Activated naive CD4-positive, alpha-beta T cell treated with anti-CD3 and anti-CD28 coated beads, Interleukin-2, amount 10 ng/mL, durations not matched to agents 7 days and 5 days (primary cell): ENCODE measurements at places on chromosomes 4 and X.
A peak's percentile ranks its signal among the peaks of the same experiment; 100 is the strongest.

DNA sequence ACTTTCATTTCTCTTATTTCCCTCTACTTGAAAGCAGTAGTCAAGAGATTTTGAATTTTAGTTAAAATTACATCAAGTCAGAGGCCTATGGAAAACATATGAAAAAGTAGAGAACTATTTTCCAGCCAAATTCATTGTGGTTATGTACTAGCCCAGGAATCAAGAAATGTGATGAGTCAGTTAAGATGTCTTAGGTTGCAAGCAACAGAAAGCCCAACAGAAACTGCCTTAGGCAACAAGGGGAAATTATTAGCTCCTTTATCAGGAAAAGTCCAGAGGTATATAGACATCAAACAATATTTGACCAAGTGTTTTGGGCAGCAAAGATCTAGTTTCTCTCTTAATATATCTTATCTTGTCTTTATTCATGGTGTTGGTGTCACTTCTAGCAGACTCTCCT lies 37.8 kb upstream of the FRMD7 start:
- no peak for DNase-seq

DNA sequence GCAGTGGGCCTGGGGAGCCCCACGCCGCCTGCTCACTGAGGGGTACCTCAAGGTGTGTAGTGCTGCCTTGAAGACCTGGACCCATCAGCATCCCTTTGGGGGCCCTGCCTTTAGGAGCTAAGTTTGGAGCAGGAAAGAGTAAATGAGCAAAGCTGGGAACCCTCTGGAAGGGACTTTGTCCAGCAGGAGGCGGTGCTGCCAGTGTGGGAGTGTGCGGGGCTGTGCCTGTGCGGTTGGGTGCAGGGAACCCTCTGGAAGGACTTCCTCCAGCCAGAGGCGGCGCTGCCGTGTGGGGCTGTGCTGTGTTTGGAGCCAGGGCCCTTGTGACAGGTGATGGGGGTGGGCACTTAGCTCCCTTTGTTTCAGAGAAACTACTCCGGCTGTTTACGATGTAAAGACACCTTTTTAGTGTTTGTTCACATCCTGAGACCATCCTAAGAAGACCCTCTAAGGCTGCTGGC lies 25.8 kb downstream of the RGS12 start:
- DNase-seq, result peak; percentile 20

DNA sequence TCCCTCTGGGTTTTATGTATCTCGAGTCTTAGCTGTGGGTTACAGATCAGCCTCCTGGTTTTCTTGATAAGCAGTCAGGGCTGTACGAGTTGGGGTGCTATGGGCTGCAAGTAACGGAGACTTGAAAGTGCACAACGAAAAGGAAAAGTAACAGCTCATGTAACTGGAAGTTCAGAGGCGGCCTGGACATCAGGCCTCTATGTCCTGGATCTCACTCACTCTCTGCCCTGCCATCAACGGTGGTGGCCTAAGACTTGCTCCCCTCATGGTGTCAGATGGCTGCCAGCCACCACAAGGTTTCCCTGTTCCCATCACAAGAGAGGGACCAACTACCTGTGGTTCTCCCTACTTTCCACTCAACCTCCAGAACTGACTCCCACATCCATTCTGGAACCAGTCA lies 4.8 kb downstream of the PPP2R2C start:
- DNase-seq, result no peak

DNA sequence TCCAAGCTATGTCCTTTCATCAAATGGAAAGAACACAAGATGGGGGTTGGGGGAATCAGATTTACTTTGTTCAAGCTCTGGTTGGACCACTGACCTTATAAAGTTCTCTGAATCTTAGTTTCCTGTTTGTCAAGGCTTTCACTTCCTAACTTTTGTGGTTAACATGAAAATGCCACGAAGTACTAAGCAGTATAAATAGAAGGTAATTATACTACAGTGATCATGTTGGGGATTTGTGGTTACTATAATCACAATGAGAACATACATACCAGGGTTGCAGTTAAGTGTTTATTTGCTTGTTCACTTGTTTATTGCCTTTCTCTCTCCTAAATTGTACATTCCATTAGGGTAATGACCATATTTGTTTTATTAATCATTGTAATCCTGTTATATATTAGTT lies 53.2 kb downstream of the SPRY1 start:
- no peak for DNase-seq

DNA sequence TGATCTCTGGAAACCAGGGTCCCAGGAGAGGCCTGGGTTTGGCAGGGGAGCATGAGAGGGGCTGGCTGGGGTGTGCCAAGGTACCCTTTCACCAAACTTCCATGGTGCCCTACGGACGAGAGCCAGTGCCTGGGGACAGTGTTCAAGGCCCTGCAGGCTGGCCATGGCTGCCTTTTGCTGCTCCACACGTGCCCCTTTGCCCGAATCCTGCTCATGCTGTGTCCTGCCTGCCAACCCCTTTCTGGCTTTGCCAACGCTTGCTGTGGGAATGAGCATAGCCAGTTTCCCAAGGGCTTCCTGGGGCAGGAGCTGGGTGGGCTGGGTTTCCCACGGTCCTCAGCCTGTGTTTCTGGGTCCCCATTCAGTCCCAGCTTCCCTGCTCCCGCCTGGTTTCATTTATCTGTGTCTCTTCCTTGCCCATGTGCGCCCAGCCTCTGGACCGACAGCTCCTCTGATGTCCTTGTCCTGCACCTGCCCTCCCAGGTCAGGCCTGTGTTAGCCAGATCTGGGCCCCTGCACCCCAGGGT lies 17.3 kb downstream of the CPZ start:
- DNase-seq, result no peak

DNA sequence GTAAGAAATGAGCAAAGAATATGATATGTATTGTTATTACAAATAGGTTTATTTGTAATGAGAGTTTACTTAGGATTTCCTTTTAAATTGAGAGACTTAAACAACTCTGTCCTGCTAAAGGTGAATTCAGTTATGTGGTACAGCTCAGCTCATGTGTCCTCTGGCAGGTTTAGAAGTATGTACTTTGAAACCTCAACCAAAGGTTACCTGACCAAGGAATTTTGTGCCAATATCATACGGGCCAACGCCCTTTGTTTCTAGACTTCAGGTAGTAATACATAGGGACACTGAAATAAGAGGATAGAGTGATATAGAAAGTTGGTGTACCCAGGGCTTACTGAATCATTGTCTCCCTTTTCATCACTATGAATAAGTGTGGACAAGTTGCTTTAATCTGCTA lies 25.7 kb downstream of the SLAIN2 start:
- no peak for DNase-seq

- no peak for DNase-seq
Measured at GRCh38 chr4:162909952-162910351, 256.7 kb downstream of the NAF1 start.

GRCh38 chr4:77196866-77197265 lies 39.9 kb downstream of the CCNG2 start:
- DNase-seq, result no peak
